ENCODE measurements at places on chromosomes 16 and 17.

DNA sequence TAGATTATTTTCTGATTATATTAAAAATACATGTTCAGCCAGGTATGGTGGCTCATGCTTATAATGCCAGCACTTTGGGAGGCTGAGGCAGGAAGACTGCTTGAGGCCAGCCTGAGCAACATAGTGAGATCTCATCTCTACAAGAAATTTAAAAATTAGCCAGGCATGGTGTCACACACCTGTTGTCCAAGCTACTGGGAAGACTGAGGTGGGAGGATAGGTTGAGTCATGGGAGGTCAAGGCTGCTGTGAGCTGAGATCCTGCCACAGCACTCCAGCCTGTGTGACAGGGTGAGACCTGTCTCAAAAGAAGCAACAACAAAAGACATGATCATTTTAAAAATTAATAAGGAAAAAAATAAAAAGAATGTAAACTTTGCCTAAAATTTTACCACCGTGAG lies 40.7 kb downstream of the PRAC1 start:
- no peak for DNase-seq

GRCh38 chr17:4710693-4711634 lies 532 bp downstream of the ARRB2 start:
- no peak for DNase-seq

GRCh38 chr17:17719966-17720543 lies 38.8 kb downstream of the RAI1 start:
- DNase-seq = no peak

- no peak for DNase-seq
Measured at GRCh38 chr16:20681821-20682760, 15.4 kb downstream of the ACSM1 start.

GRCh38 chr17:82235056-82235774 lies 6.4 kb downstream of the SLC16A3 start:
- no peak for DNase-seq

- DNase-seq = peak; percentile 91
Measured at GRCh38 chr17:19507775-19508576, 25.7 kb upstream of the SLC47A1 start.

GRCh38 chr16:566475-567372 lies at the start of gene NHLRC4:
NHLRC4 (plus strand) TSS chr16:567005; CDS start chr16:568048, 1,043 bp downstream.
- no peak for DNase-seq

All from anterior cingulate cortex (tissue), 58 donors.